ENCODE measurements at places on chromosomes 16 and 17.

DNA sequence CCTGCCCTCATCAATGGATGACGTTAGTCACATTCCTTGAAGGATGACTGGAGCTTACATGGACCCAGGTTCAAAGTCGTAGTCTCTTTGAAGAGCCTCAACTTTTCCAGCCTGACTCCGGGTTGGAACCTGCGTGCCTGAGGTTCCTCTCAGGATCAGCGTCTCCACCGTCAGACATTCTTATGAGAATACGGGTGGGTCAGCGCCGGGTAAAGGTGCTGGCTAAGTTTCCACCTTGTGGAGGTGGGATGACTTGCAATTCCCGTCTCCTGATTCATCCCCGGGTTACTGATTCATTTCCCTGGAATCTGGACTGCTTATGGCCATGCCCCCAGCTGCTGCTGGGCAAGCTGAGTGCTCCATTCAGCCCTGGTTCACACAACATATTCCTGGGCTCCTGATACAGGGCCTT lies 38.9 kb upstream of the CMIP start:
- no peak for DNase-seq

DNA sequence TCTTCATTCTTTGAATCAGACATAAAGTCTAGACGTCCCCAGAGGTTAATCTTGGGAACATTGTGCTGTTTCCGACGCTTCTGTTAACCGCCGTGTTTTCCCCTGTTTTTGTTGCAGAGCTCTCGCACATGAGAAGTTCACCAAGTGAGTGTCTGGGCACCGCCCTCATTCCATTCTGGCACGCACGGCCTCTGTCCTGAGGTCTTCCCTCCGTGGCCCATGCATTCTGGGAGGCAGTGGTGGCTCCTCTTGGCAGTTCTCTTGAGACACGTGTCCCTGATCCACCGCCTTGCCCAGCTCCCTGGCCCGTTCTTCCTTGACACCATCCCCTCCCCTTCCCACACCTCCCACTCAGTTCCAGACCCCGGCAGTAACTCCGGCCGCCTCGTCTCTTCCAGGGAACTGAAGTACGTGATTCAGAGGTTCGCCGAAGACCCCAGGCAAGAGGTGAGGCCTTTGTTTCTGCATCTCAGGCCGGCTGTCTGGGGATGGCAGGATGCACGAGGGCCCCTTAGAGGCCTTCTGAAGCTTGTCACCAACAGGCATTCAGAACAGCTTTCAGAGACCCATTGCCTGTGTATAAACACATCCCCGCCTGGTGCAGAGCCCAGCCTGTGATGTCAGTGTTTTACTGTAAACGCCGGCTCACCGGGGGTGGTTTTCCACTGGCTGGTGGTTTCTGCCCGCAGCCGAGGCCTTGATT lies 85.9 kb upstream of the PLCG2 start:
- DNase-seq, result no peak

DNA sequence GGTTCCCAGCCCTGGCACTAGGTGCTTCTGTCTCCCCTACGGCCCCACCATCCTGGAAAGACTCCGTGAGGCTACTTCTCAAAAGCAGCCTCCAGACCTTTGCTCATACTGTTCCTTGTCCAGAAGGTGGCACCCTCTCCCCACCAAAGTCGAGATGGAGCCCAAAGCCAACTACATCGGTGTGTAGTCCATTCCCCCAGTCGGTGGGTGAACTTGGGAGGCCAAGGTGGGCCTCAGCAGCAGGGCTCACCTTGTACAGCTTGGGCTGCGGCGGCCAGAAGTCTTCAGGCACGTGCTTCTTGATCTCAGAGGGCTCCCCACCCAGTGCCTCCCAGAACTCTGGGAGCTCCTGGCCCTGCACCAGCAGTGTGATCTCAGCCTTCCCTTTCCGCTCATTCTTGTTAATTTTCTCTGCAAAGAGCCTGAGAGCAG lies 10.2 kb downstream of the FLII start:
- DNase-seq, result peak; percentile 56

GRCh38 chr16:19559242-19559910 lies 3.9 kb downstream of the VPS35L start:
- no peak for DNase-seq

- no peak for DNase-seq
Observed at GRCh38 chr17:79047291-79047920, 23.4 kb downstream of the C1QTNF1 start.

- no peak for DNase-seq
Observed at GRCh38 chr17:45430006-45430737, 2.5 kb downstream of the ARHGAP27 start.

GRCh38 chr17:64741038-64741641 lies 79.0 kb upstream of the SMURF2 start:
- DNase-seq, result no peak

GRCh38 chr16:50229149-50229726 lies 37.1 kb upstream of the ADCY7 start:
- no peak for DNase-seq

DNA sequence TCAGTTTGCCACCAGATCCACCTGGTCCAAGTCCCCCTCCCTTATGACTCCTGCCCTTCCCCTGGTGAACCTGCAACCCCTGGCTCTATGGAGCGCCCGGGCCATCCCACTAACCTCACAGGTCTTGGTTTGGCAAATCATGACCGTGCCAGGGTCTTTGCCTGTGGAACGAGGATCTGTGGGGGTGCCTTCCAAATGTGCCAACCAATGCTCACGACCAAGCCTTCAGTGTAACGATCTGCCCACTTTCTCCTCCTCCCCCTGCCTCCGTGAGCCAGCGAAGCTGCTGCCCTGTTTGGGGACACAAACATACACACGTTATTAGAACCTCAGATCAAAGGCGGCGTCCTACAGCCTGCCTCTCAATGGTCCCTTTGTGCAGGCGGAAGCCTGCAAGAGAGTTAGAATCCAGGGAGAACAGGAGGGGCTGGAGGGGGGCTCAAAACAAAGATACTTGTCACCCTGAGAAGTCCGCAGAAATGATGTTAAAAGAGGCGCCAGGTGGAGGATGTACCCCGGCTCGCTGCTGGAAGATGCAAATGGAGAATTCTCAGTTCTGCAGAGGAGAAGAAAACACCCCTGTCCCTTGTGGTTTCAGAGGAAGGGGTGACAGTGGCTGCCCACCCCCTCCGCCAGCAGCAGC lies 9.0 kb upstream of the NKD1 start:
- no peak for DNase-seq

DNA sequence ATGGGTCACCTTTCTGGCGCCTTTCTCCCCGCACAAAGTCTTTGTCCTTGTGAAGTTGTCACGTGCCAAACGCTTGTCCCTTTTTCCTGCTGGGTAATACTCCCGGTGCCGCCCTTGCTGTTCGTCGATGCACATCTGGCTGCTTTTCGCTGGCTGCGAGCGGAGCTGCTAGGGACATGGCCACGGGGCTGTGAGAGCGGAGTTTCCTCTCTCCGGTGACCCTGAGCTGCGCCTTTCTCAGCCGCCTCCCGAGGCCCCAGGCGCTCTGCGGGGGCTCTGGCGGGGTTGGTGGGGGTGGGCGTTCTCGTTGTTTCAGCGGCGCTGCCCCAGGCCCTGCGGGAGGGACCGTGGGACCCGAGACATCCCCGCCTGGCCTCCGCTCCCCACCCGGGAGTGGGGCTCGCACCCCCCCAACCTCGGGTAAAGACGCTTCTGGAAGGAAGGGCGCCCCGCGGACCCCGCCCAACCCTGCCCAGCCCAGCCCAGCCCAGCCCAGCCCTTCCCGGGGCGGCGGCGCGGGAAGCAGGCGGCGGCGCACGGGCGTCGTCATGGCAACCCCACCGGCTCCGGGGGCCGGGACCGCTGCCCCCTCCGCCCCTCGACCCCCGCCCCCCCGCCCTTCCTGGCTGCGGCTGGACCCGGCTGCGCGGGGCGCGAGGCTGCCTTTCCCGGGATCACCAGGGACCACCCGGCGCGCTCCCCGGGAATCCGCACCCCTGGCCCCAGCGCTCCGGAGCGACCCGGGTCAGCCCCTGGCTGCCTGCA lies 12.3 kb downstream of the CHMP6 start:
- DNase-seq, result no peak

DNA sequence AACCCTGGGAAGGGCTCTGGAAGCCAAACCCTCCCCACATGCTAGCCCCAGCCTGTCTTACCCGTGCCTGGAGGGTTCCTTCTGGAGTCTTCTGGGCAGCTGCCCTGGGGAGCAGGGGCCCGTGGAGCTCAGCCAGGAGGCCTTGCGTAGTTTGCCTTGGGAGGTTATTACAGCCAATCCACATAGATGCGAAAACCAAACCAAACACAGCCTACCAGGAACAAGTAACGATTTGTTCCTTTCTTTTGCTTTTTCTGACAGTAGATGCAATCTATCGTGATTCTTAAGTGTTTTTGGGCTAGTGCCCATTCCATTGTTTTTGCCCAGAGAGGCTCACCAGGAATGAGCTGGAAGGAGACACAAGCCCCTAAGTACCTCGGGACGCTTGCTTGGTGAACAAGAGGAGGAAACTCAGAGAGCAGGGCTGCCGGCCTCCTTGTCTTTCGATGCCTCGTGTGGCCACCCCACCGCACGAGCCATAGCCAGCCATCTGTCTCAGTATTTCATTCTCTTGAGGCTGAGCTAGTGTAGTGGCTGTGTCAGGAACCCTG lies 102.7 kb upstream of the NOL11 start:
- DNase-seq, result no peak

DNA sequence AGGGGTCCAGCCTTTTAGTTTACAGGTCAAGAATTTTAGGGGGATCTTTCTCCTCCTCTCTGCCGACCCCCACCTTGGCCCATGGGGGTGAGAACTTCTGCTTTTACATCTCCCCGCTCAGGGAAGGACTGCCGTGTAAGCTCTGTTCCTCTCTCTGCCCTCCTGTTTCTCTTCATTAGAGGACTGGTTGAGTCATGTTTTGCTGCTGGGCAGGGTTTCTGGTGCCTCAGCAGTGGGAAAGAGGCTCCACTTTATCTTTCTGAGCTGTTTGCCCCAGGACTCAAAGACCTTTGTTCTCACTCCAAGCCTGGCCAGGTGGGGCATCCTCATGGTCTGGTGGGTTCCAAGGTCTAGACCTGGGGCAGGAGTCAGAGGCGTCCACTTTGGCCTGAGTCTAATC lies 93.0 kb downstream of the UTP18 start:
- DNase-seq, result no peak

- no peak for DNase-seq
Observed at GRCh38 chr17:15740570-15741120, 8.6 kb downstream of the TBC1D26 start.

DNA sequence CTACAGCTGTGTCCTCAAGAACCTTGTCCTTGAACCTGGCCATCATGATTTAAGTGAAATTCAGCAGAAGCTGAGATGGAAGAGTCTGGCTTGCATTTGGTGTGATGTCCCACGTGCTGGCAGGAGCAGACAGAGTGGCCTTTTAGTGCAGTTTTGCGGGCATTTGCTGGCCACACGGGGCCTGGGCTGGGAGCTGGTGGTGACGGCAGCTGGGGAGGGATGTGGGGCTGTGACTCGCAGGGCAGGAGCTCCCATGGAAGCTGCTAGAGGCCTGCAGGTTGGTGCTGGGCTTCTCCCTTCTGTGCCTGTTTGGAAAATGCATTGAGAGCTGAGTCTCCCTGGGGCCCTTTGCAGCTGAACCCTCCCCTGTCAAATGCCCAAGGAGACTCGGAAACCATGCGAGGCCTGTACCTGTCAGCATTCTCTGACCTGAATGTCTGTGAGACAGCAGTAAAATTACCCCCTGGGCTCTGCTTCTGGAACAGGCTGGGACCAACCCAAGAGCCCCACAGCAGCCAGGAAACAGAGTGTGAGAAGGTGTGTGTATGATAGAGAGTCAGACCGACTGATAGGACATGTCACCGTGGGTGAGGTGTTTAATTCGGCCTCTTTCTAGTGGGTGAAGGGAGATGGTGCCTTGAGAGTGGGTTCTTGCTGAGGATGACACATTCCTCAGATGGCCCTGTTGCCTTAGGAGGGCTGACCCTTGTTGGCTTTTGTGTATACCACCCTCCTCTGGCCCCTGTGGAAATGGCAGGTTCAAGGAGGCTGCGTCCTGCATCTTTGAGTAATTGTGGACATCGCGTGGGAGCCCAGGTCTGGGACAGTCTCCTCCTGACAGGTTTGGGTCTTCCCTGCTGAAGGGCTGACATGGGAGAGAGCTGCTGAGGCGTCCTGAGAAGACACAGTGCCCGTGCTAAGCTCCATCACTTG lies 145.5 kb downstream of the MSI2 start:
- no peak for DNase-seq

- DNase-seq, result no peak
Observed at GRCh38 chr16:89343501-89344457, 126.3 kb downstream of the ZNF778 start.

DNA sequence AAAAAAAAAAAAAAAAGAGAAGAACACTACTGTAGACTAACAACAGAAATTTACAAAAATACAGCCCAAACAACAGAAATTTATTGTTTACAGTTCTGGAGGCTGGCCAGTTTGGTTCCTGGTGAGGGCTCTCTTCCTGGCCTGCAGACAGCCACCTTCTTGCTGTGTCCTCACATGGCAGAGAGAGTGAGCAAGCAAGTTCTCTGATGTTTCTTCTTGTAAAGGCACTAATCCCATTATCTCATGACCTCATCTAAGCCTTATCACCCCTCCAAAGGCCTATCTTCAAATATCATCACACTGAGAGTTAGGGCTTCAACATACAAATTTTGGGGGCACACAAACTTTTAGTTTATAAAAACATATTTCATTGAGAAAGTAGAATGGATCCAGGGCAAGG lies 7.3 kb downstream of the ARSG start:
- no peak for DNase-seq

GRCh38 chr16:55437625-55438024 lies 41.4 kb upstream of the MMP2 start:
- no peak for DNase-seq

DNA sequence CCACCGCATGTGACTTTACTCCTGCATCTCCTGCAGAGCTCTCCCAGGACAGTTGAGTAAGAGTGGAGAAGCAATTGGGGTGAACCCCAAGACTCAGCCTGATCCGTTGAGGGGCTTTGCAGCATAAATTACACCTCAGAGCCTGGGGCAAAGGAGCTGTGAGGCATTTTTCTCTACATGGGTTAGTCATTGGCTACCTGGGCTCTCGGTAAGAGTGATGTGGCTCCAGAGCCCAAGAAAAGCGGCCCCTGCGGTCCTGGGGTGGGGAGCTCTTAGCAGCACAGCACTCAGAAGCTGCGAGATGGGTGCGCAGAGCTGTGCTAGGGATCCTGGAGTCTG lies 40.4 kb upstream of the C16orf78 start:
- DNase-seq, result no peak

Measured in stimulated activated CD4-positive, alpha-beta T cell treated with anti-CD3 and anti-CD28 coated beads, Interleukin-4, amount 100 ng/mL, for 48 hours (primary cell).